ENCODE measurements at places on chromosomes 5 and 9.

DNA sequence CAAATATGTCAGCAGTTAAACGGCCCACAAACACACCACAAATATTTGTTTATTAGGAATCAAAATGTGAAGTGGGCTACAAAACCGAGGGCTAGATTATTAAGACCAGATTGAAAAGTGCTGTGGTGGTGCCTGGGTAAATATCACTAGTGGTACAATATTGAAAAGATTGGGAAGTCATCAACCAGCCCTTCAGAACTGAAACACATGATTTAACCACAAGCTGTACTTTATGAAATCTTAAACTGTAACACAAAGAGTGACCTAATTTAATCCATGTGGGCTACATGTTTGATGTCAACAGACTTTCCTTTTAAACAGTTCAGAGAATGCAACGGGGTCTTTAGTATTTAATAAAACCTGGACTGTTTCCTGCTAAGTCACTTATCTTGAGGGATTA, 182.3 kb downstream of the SPATA31D1 start:
- no peak for DNase-seq

DNA sequence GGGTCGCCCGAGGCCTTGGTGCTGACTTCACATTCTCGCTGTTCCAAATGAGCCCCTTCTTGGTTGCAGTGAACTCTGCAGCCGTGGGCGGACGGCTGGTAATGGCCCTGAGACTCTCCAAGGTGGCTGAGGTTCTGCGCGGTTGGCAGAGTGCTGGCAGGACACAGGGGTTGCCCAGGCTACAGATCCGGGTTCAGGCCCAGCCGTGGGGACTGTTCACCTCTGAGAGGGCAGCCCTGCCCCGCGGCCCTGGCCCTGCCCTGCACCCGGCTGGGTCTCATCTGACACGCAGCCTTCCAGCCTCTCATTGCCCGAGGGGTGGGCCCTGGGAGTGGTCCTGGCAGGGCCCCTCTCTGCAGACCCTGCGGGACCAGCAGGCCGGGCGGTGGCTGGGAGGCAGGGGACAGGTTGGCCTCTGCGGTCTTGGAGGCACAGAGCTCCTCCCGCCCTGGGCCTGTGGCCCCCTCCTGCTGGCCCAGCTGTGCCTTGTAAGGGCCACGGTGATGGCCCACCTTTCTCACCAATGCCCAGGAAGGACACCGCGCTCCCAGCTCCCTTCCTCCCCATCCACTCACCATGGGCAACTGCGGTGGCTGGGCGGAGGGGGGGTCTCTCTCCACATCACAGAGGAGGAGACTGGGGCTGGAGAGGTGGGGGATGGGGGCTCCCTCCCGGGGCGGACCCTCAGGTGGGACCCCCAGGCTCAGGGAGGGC, 51.6 kb downstream of the AHRR start:
- no peak for DNase-seq

GRCh38 chr9:134338394-134339182, 12.3 kb downstream of the RXRA start:
- DNase-seq: no peak

GRCh38 chr5:145925803-145926202, 10.6 kb upstream of the SH3RF2 start:
- DNase-seq: no peak

GRCh38 chr9:37209431-37210386, 89.3 kb downstream of the ZCCHC7 start:
- peak; percentile 41 for DNase-seq

- DNase-seq: no peak
Observed at GRCh38 chr5:117414926-117415325, 840.3 kb upstream of the SEMA6A start.

DNA sequence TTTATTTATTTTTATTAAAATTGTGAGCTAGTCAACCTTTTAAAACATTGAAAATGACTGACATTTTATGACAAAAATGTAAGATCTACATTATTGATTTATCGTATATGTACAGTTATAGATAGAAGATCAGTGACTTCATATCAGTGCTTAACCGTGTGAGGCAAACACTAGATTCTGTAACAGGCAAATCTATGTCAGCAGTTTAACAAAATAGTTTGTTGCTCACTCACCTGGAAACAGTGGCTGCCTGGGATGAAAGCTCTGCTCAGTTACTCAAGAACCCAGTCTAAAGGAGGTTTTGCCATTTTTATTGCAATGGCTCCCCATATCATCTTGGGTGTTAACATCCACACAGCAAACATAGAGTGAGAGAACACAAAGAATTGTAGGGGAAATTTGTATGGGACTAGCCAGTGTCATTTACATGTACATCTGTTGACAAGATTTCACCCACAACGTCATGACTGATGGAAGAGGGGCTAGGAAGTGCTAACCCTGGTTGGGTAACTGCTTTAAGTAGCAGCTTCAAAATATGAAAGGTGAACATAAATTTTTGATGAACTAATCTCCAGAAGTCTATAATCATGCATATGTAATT, 49.0 kb downstream of the SGCD start:
- peak; percentile 32 for DNase-seq

DNA sequence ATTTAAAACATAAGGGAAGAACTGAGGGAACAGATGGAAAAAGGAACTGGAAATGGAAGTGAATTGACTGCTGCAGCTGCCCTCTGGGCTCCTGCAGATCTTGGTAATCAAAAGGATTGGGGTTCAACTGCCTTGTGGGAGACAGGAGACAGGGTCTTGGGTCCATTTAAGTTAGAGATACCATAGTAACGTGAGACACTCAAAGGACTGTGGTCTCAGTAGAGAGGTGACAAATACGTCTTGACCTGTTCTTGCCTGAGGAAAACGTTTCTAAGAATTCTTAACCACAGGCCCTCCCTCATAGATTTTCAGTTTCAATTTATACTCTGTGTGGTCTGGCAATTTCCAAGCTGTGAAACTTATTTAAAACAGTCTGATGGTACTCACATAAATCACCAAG, 100.8 kb upstream of the DHFR start:
- peak; percentile 58 for DNase-seq

GRCh38 chr9:87120610-87121009, 173.3 kb upstream of the GAS1 start:
- no peak for DNase-seq

DNA sequence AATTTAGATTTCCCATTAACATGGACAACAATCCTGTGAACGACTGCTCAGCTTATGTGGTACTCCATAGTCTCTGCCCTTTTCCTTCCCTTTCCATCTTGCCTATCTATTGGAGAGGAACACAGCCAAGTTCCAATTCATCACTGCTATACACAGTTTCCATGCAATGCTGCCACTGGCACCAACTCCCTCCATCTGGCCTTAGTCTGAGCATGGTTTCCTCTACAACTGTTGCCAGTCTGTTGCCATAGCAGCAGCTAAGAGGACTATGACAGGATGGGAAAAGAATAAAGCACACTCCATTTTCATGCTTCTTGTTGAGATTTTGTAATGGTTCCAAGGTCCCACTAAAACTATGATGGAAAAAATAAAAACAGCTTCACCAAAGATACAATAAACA, 189.0 kb downstream of the HCN1 start:
- DNase-seq: no peak

- DNase-seq: no peak
Observed at GRCh38 chr5:102411-103043, 10.6 kb downstream of the PLEKHG4B start.

DNA sequence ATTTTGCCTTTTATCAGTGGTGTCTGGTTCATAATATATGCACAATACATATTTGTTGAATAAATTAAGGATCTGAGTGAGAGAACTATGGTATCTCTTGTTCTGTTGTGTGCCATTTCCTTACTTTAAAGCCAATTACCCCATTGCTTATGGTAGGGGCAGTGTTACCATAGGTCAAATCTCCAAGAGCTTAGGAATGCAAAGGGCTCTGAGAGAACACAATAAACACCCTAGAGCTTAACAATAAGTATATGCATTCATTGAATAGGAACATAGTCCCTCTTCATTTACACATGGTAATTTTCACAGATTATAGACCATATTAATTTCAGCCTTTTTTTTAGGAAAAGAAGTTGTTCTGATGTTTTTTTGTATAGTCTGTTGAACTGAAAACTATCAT, 112.2 kb downstream of the MCTP1 start:
- no peak for DNase-seq

DNA sequence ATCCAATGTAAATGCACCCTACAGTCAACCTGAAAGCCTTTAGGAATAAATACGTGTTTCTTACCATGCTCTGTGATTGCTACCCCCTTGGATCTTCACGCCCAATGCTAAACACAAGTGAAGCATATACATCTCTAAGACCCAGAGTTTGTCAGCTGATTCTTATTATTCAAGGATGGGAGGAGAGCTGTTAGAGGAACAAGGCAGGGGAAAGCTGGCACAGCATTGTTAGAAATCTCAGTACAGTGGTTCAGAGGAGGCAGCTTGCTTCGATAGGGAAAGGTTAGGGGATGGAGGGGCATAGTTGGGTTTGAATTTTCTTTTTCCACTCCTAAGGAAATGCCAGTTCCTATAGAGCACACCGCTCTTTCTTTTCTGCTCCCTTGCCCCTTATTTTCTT, 16.7 kb upstream of the TAF11L2 start:
- no peak for DNase-seq

DNA sequence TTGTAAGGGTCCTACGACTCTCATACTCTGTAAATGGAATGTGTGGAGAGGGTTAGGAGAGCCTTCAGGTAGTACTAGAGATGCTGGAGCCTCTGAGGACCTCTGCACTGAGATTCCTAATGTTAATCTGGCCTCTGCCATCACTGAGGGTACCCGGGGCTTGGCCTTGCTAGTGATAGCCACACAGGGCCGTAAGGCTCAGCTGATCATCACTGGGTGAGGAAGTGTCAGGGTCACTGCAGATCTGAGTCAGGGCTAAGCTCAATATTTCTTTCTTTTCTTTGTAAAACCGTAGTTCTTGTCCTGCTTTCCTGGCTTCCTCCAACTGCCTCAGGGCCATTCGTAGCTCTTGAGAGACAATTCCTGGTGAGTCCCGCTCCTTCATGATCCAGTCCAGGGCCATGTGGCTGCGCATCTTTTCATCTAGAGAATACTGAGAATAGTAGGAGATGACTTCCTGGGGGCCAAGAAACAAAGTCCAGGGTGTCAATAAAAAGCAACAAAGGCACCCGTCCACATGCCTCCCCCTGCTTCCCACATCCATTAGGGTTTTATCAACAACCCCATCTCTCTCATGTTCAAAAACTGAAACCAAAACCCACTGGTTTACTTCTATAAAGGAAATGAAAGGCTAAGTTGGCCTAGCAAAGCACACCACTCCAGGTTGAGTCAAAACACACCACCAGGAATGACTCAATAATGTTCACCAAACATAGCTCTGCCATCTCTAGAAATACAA, 47.7 kb downstream of the LIX1 start:
- no peak for DNase-seq

DNA sequence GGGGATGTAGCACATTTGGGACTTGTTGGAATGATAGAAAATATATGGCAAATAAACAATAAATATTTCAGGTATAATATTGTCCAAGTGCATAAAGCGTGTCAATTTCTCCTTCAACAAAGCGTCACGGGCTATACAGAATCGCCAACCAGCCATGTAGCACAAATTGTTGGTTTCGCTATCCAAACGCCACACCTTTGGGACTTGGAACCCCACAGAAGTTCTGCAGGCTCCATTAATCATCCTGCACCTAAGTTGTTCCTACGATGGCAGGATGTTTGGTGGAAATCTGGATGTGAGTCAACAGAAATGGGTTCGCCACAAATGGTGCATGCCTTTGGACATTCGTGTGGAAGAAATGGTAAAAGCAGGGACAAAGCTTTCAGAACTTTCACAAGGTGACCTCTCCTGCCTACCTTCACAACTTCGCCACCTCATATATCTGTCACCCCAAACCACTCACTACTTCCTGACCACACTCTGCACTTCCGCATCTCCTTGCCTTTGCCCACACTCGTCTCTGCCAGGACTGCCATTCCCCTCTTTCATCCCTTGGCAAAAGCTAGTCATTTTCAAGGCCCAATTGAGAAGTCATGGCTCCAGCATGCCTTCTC, 95.7 kb downstream of the LHFPL2 start:
- DNase-seq: no peak

- DNase-seq: no peak
Observed at GRCh38 chr5:81898403-81898802, 73.4 kb upstream of the ATG10 start.

- no peak for DNase-seq
Observed at GRCh38 chr9:120916991-120917880, 9.4 kb downstream of the TRAF1 start.

DNA sequence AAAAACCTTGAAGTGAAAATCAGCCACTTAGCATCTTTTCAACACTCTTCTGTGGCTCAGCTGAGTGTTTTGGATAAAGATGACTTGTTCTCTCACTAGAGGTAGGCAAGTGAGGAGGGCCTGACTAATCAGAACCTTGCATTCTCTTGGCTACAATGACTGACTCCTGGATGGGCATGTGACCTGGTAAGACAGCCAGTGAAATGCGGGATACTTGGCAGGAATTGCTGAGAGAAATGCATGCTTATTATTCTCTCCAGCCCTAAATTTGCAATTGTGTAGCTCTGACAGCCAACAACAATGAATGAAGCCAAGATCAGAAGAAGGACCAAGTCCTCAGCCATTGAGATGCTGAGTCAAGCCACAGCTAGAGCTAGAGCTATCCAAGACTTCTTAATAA, 490.5 kb upstream of the ZNF608 start:
- DNase-seq: no peak

GRCh38 chr5:108655750-108656450, 91.8 kb upstream of the FER start:
- no peak for DNase-seq

DNA sequence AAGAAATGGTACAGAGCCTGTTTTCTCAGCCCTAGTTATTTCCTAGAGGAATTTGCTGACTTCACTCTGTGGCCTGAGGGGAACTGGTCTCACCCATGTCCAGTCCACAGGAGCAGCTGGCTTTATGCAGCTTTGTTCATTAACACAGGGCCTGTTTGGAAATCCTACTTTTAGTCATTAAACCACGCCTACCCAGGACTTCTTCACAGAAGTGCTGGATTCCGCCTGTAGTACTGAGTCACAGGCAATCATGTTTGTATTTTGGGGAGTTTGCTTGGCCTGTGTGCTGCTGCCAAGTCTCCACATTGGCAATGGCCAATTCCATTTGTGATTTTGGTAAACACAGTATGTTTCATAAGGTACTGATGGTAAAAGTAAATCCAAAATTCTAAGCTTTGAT, 52.8 kb downstream of the CTNND2 start:
- DNase-seq: no peak

DNA sequence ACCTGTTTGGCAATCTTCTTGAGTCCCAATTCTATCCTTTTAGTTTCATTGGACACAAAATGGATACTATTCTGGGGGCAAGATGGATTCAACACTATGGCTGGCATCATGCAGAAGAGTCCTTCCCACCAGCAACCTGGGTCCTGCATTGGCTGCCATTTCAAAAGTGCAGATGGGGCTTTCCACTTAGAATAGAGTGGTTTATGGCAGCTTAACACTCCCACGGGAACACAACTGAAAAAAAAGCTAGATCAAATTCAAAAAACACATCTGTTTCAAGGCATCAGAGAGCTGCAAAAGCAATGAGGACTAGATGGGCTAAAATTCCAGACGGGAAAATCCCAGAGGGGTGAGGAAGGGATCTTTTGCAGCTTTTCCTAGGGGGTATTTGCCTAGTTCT, 11.2 kb upstream of the HMHB1 start:
- DNase-seq: no peak

GRCh38 chr5:136560126-136560525, 194.8 kb upstream of the TRPC7 start:
- no peak for DNase-seq

Data from GM06990 (cell line).